ENCODE measurements at places on chromosomes 5 and 9. TPM values are rescaled to one million over a fixed set of nuclear protein-coding genes. Genes with fewer than 3 reads are reported as not detected.

SLC6A7 gene
- total RNA-seq, result 0.10 TPM

DNA sequence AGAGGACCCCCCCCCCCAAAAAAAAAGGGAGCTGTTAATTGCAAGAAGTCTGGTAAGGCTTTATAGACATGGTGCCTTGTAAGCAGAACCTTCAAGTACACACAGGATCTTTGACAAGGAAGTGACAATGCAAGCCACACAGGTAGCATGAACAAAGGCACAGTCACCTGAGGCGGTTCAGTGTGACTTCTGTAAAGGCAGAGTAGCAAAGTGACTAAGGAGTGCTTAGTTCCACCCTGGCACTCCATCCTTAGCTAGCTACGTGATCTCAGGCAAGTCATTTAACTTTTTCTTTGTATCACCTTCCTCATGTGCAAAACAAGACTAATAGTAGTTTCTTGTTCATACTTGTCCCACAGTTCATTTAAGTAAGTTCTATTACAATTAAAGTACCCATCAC, 282.0 kb downstream of the PRELID2 start:
- DNase-seq, result no peak

DNA sequence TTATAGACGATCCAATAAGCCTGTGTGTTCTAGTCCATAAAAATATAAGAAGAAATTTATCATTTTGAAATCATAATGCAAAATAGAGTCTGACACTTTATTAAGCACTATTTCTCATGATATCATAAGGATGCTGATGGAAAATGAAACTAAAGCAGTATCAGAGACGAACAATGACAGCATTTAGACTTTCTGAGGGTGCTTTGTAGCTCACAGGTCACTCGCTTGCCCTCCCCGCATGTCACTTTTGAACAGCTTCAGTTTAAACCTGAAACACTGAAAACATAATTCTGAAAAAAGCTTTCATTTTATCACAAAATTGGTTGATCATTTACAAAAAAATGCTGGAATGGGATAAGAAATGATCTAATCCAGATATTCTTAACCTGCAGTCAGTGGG, 247.1 kb downstream of the EBF1 start:
- DNase-seq, result no peak

DNA sequence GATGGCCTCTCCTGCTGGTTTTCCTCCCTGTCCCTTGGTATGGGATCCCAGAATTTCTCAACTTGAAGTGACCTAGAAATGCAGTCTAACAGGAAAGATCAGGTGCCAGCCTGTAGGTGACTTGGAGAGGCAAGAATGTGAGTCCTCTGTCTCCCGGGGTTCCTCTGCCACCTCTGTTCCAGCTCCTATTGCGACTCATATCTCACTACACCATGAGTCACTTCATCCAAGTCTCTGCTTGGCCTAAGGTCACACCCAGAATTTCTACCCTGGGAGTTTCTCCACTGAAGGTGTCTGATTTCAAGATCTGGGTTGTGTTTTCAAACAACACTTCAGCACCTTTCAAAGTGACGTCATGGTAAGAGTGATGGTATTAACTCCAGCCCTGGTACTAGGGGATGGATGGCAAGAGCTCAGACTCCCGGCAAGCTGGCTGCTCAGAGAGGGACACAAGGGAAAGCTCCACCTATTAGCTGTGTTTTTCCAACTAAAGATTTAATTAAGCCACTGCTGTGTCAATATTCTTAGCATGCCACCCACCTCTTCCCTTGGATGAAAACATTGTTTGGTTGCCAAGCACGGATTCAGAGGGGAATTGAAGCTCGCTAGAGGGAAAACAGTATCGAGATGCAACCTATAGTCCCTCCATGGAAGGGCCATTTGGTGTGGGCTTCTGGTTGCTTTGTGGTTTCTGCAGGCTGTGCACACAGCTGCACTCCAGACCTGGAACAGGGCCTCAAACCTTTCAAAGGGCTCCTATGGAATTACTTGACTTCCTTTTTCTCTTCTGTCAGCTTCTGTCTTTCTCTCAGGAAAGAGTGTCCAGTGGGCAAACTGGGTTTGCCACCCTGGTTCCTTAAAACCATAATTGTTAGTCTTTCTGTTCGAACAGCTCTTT, 205.7 kb downstream of the GAS1 start:
- DNase-seq, result peak; percentile 92

SPINK14 gene
- not detected for total RNA-seq

ZDHHC11 gene
- 0.37 TPM for total RNA-seq

DNA sequence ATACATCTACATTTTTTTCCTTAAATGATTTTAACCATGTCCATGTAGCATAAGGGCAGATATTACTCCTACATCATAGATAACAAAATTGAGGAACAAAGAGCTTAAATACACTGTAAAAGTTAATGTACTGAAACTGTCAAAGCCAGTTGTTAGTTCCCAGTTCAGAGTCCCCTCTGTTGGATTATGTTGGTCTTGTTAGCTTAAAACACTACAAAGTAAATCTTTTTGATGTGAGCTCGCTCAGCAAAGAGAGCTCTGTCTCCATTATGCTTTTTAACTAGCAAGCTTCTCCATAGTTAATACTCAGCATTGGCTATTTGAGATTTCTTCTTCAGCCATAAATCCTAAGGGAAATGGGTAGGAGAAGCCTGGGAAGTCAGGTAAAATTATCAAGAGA, 149.1 kb downstream of the ADAMTS6 start:
- DNase-seq, result no peak

GRCh38 chr9:106287731-106288130, 575.2 kb upstream of the ZNF462 start:
- DNase-seq, result no peak

GRCh38 chr9:73916016-73916673, 581.0 kb upstream of the RORB start:
- DNase-seq, result no peak

DNA sequence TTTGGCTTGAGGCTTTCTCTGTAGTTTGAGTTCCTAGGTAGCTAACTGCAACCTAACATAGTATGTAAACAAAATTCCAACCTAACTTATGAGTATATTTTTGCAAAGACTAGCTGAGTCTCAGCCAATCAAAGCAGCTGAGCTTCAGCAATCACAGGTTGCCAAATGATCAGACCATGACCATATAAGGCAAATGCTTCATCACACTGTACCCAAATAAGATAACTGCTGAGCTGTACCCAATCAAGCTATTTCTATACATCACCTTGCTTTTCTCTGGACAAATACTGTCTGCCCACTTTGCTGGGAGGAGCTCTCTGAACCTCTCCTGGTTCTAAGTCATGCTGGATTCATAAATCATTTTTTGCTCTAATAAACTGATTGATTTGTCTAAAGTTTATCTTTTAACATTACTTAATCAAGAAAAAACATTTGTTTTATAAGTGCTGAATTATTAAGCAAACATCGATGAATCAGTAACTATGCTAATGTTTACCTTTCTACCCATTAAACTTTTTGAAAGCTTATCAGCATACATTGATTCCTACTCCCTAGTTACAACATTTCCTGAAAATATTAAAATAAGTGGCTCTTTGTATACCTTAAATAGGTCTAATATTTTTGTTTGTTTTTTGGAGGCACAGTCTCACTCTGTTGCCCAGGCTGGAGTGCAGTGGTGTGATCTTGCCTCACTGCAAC, 129.7 kb upstream of the PCA3 start:
- DNase-seq, result no peak

GRCh38 chr9:120383999-120384924, 195.7 kb downstream of the CDK5RAP2 start:
- DNase-seq, result peak; percentile 81

LCN10 gene
- not detected for total RNA-seq

DNA sequence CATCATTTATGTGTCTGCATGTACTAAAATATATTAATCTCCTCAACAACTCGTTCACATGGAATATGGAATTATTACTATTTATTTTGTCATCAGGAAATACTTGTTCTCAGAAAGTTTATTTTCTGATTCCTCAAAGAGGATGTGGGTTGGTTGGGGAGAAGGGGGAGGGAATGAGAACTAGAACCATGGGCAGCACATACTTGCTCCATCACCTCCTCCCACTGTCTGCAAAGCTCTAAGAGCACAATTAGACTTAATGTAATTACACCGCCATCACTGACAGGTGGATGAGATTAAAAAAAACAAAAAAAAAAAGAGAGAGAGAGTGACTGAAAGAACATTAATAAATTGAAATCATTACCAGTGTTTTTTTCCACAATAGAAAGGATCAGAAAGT, 98.2 kb downstream of the OXCT1 start:
- DNase-seq, result no peak

- DNase-seq, result no peak
These were observed 772.7 kb downstream of the SEMA5A start for GRCh38 chr5:8773046-8773615.

- peak; percentile 90 for DNase-seq
These were observed 289.4 kb downstream of the EFNA5 start for GRCh38 chr5:107381189-107381856.

Data from myocyte (in vitro differentiated cells).